ENCODE measurements at places on chromosomes 2 and 18. TPM values are rescaled to one million over a fixed set of nuclear protein-coding genes. Genes with fewer than 3 reads are reported as not detected.
A peak's percentile ranks its signal among the peaks of the same experiment; 100 is the strongest.

GRCh38 chr2:124778076-124778475 lies 753.0 kb downstream of the CNTNAP5 start:
- ATAC-seq = no peak

DNA sequence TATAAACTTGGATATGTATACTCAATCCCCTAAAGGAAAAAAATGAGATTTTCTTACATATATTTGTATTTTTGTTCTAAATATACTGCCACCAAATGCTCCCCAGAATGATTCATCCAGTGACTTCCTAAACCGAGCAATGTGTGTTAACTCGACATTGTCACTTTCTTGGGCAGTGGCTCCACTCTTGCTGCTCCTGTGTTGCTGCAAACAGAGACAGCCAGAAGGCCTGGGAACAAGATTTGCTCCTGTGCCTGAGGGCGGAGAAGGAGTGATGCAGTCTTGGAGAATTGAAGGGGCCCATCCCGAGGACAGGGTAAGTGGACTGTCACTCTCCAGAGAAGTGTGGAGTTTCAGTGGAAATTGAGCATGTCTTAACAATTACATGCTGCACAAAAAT lies 32.7 kb downstream of the DSG4 start:
- ATAC-seq = no peak

GRCh38 chr2:70615222-70615621 lies 61.6 kb upstream of the TGFA start:
- ATAC-seq = no peak

DNA sequence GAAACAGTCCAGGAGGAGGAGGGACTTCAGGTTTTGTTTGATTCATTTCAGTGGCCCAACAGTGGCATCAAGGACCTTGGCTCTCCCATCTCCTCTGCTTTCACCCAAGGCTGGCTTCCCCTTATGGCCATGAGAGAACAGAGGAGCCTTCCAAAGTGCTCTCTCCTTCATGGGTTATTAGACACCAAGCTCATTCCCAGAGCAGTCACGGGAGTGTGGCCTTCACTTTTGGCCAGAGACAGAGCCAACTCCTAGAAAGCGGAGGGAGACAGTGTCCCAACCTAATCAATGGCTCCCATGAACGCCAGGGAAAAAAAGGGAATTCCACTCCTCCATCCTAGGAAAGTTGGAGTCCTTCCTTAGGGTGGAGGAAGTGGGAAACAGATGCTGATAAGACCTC lies 871 bp upstream of the DUSP28 start:
- no peak for ATAC-seq

DNA sequence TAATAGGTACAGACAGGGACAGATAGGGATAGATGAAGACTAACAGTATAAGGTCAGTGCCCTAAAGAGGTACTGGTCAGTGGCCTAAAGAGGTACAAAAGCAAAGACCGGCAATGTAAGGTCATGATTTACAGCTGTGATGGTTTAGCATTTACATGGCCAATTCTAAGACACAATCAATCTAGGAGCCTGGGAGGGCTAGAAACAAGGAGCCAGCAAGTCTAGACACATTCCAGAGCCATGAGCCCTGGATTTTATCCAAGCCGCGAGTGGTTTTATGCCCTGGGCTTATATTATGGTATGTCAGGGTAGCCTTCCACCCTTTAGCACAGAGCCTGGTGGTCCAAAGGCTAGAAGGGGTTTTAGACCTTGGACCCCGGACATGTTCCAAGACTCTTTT lies 124.2 kb downstream of the CBLN2 start:
- no peak for ATAC-seq

GRCh38 chr18:3104190-3105054 lies 91.5 kb upstream of the LPIN2 start:
- peak; percentile 6 for ATAC-seq

DNA sequence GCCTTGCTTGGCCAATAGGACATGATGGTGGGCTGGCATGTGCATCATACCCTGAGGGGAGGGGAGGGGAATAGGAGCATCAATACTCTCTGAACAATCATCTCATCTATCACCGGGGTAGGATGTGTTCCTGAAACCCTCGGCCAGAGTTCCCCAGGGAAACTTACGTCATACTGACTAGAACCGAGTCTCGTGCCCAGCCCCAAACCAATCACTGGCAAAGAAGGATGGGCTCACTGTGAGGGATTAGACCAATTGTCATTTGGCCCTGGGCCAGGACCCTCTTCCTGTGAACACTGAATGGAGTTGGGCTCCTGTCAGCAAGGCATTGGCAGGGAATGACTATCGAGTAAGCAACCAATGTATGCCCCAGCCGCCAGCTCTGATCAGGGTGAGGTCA lies 261.5 kb downstream of the MYCN start:
- ATAC-seq = no peak

DNA sequence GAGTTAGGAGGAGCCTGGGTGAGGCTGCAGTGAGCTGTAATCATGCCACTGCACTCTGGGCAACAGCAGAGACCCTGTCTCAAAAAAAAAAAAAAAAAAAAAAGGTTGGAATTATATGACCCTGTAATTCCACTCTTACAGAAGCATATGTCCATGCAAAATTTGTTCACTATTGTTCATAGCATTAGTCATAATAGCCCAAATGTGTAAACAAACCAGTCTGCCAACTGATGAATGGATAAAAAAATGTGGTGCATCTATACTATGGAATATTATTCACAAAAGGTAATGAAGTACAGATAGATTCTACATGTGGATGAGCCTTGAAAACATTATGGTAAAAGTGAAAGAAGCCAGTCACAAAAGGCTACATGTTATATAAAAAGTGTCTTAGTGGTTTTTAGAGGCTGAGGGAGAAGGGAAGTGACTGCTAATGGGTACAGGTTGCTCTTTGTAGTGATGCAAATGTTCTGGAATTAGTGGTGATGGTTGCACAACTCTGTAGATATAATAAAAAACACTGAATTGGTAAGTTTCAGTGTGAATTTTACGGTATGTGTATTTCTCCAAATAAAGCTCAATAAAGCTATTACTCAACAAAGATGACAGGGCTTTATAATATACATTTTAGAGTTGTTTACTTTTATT lies 9.4 kb downstream of the COA5 start:
- no peak for ATAC-seq

- no peak for ATAC-seq
Measured at GRCh38 chr18:12049978-12050811, 43.4 kb upstream of the ANKRD62 start.

- ATAC-seq = no peak
Measured at GRCh38 chr2:225399504-225399903, at the start of gene NYAP2. Gene NYAP2 (plus strand): TSS chr2:225399710. CDS start chr2:225408881, 9,171 bp downstream.

- no peak for ATAC-seq
Measured at GRCh38 chr18:13217971-13218367, 591 bp upstream of the LDLRAD4 start.

DNA sequence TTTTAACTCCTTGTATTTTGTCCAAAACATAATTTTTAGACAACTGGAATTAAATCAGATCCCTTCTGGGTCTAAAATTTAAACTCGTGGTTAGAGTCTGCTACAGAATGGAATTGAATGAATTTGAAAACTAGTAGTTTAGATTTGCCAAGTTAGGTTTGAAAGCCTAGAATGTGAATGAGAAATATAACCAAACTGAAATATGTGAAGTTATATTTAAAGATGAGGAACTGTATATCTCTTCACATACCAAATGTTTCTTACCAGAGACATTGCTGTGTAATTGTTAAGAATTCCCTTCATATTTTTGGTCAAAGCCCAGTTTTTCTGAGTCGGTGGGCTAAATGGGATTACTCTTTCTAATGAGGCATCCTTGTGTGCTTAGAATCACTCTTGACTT lies 74.2 kb downstream of the LPIN1 start:
- ATAC-seq = no peak

DNA sequence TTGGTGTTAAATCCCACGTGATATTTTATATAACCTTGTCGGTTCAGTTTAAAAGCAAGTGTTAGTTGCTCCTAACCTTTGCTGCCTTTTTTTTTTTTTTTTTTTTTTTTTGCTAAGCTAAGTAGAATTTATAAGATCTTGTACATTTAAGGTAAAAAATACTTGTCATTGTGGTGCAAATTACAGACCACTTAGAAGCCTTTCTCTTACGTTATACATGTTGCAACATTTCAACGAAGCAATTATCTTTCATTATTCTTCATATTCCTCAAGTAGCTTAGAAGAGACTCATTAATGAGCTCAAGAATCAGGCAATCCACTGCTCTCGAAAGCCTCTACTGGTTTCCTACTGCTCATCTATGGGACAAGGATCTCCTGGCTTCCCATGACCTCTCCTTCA lies 14.9 kb upstream of the IL1RL2 start:
- ATAC-seq = no peak

GRCh38 chr2:27810455-27810854 lies 38.9 kb downstream of the MRPL33 start:
- ATAC-seq = no peak

DNA sequence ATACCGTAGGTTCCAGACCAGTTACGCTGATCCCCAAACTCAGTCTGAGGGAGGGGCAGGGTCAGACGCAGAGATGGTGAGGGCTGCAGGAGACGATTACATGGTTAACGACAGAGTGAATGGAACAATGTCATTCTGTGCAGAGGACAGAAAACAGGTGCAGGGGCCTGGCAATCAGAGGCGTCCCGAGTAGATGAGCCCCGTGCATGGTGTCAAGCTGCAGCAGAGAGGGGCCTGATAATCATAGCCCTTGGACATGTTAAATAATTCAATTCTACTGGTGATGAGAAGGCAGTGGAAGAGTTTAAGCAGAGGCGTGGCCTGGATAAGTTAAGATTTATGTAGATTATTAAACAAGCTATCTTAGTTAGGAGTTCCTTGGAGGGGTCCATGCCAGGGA lies 178.6 kb downstream of the MYT1L start:
- no peak for ATAC-seq

DNA sequence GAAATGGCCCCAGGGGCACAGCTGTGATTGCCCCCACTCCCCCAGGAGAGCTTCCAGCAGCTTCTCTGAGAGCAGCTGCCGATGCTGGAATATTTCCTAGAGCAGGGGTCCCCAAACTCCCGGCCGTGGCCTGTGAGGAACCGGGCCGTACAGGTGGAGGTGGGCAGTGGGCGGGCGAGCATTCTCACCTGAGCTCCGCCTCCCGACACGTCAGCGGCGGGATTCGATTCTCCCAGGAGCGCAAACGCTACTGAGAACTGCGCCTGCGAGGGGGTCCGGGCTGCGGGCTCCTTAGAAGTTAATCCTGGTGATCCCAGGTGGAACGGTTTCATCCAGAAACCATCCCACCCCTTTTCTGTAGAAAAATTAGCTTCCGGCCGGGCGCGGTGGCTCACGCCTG lies 69.1 kb upstream of the PXDN start:
- no peak for ATAC-seq

- no peak for ATAC-seq
Measured at GRCh38 chr18:41604964-41605363, 350.1 kb upstream of the PIK3C3 start.

DNA sequence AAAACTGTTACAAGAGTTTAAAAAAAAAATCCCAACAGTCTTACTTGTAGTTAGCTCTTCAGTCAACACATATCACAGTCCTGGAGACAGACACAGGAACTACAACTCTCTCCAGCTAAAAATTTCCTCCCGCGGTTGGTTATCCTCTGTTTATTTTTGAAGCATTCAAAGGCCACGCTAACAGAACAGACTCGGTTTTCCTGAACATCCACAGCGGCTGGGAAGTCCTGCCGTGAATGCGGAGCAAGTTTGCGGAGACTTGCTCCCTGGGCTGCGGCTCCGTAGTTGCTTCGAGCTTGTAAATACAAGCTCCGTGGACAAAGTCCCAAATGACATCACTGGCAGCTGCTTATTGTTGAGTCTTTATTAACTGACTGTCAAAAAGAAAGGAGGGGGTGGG lies at the start of gene NCKAP5:
NCKAP5 (minus strand) TSS at position 292 of the 400 bp plus-strand sequence. CDS start 50,937 bp downstream, outside the sequence.
- no peak for ATAC-seq

- peak; percentile 46 for ATAC-seq
Measured at GRCh38 chr18:42113529-42114191, 158.6 kb downstream of the PIK3C3 start.

DNA sequence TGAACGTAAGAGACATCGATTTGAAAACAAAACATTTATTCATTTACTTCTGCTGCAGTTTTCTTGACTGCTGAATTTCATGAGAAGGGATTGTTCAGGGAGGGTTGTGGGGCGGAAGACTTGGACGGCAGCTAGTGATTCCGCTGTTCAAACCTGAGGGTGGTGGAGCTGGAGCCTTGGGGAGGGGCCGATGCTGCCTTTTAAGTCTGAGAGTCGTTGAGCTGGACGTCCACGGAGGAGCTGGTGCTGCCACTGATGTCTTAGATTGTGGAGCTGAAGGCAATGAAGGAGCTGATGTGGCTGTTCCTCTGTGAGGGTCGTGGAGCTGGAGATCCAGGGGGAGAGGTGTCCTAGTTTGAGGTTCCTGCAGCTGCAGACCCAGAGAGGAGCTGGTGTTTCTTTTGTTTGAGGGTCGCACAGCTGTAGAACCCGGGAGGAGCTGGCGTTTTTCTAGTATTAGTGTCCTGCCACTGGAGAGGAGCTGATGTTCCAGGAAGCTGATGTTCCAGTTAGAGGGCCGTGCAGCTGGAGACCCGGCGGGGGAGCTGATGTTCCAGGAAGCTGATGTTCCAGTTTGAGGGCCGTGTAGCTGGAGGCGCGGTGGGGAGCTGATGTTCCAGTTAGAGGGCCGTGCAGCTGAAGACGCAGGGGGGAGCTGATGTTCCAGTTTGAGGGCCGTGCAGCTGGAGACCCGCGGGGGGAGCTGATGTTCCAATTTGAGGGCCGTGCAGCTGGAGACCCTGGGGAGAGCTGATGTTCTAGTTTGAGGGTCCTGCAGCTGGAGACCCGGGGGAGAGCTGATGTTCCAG lies 150.9 kb downstream of the RTP5 start:
- no peak for ATAC-seq

GRCh38 chr18:26843760-26844159 lies 21.7 kb downstream of the AQP4 start:
- no peak for ATAC-seq

- ATAC-seq = no peak
Measured at GRCh38 chr18:67553437-67553836, 36.9 kb upstream of the DSEL start.

- ATAC-seq = peak; percentile 16
Measured at GRCh38 chr2:60104514-60105505, 448.6 kb downstream of the BCL11A start.

DNA sequence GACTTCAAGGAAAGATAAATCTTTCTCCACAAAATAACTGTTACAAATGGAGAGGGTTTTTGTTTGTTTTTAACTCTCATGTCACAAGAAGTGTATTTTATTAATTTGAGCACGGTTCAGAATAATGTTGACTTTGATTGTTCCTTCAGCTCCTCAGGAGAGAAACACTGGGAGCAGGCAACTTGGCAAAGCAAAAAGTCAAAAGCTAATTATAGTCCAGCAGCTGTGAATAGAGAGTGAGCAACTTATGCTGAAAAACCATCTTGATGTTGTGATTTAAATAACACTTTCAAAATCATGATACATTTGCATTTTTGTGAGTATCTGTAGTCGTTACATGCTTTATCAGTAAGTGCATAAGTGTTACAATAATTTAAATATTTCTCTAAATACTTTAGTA lies 37.5 kb upstream of the TTN start:
- ATAC-seq = no peak

- peak; percentile 99 for ATAC-seq
Measured at GRCh38 chr2:45643543-45644542, 7.6 kb upstream of the PRKCE start.

- ATAC-seq = no peak
Measured at GRCh38 chr2:175955136-175955535, 46.9 kb downstream of the LNPK start.

PIAS2 gene
- total RNA-seq = 20.0 TPM

CFAP210 gene
- total RNA-seq = not detected

LBH gene
- total RNA-seq = 38.9 TPM

CGREF1 gene
- total RNA-seq = 4.6 TPM

C2orf78 gene
- not detected for total RNA-seq

FNDC4 gene
- not detected for total RNA-seq

TUBB8B gene
- total RNA-seq = 0.22 TPM

L3MBTL4 gene
- not detected for total RNA-seq

CENPA gene
- 24.3 TPM for total RNA-seq

CNPPD1 gene
- 67.0 TPM for total RNA-seq
